ENCODE measurements at places on chromosomes 12 and 14.

GRCh38 chr14:21486640-21487087 is 9.7 kb downstream of the TOX4 start:
- no peak for DNase-seq

- no peak for DNase-seq
Measured at GRCh38 chr14:28879573-28879996, 113.0 kb downstream of the FOXG1 start.

DNA sequence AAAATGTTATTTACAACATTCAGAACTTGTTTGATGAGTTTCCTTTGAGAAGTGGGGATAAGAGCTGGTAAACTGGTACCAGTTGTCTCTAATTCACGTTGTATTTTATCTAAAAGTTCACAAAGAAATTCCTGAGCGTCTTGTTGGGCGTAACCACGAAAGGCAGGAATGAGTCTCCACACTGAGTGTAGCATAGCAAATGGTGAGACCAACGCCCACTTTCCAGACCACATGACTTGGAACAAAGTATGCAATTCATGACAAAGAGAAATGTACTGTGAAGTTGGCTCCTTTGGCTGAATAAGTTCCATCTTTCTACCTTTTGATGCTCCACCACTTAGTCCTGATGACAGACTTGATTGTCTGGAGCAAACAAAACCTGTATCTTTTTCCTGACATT is 18.4 kb downstream of the USP44 start:
- no peak for DNase-seq

DNA sequence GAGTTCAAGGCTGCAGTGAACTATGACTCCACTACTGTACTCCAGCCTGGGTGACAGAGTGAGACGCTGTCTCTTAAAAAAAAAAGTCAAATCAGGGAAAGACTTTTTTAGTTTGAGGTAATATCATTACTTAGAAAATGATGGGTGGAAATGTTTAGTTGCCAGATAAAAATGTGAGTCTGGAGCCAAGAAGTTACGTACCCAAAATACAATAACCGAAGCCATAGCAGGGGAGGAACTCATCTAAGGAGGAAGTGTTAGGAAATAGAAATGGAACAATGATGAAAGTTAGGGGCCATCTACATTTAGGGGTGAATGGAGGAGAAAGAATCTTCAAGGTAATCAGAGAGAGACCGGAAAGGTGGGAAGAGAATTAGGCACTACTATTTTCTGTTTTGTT is 98.8 kb downstream of the DACT1 start:
- no peak for DNase-seq

- no peak for DNase-seq
Measured at GRCh38 chr12:45425426-45425825, 209.5 kb downstream of the ANO6 start.

DNA sequence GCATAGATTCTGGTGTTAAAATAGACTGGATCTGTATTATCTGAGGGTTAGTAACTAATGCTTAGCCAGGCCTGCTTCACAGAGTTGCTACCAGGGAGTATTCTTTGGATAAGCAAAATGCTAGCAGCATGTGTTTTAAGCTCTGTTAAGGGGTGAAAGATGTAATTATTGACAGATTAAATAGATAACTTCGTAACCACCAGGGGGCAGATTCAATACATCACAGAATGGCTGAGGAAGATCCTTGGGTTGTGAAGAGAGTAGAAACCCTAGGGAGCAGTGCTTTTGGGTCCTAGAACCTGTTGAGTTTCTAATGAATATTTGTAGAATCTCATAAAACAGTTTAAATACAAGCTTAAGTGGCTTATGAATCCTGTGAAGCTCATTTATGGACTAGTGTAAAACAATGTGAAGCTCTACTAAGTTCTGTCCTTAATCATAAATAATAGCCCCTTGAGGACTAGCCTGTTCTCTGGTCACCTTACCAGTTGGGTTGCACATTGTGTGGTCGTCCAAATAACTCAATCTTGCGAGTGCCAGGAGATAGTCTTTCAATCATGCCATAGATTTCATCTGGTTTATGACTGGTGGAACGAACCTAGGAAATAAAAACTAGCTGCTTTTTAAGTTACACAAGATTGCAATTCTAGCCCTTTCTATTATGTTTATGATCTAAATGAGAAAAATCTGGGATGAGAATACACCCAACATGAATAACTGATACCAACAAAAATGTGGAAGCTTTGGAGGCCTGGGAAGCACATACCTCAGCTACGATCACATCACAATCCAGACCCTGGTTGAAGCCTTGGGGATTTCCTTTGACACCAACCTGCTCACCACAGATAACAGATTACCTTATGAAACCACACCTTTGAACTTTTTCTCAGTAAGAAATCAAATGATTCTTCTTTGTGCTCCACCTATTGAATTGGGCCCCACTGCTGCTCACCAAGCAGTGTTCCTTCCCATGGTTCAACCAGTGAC is 12.3 kb downstream of the METTL3 start:
- peak; percentile 35 for DNase-seq

GRCh38 chr12:119829439-119829838 is 47.7 kb downstream of the CIT start:
- no peak for DNase-seq

DNA sequence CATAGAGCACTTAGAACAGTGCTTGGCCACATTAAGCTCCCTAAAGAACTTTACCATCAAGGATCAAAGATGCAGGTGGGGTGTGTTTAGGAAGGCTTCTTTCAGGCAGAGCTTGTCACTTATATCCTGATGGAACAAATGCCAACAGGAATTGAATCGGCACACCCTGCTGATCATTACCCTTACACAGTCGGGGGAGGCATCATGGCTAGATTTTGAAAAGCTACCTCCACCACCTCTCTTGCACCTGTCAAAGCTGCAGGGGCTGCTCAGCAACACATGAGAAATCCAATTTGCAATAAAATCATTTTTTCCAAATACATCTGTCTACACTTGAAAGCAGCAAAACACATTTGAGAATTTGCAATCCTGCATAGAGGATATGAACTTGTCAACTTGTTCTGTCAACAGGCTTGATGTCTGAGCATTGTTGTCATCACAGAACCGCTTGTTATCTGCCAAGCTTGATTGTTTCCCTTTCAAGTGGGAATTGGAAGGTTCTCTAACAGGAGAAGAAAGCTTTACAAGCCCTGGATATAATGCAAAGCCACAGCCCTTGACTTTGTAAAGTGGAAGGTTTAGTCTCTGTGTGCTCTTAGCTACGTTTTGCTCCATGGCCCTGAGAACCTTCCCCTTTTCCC is 24.6 kb upstream of the TRIM9 start:
- peak; percentile 29 for DNase-seq

DNA sequence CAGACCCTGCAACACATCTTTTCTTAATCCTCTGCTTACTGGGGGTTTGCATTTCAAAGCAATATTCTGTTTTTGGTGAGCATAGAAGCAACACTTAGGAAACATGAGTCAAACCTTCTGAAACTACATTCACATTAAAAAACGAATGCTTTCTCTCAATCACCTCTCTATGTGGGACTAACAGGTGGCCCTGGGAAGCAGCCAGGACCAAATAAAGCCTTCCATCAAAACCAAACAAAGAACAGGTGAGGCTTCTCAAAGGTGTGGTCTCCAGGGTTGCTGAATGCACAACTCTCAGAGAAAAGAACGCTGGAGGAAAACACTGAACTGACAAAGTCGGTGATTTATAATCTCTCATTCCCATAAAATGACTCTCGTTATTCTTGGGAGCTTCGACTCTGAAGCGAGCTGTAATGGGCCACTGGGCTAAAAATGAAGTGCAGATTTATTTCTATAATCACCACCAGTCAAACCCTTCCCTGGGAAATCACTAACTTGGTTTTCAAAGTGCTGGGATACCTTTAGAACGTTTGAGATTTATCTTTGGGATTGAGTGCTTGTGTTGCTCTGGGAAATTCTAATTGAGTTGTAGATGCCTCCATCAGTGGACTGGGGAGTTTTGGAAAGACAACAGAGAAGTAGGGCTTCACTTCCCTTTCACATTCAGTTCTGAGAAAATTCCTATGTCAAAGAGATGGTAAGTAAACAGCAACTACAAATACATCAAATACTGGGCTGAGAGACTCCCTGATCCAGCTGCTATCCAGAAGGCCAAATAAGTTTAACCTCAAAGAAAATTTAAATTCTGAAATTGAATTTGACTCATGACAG is 262.0 kb upstream of the TMPO start:
- DNase-seq, result no peak

GRCh38 chr14:73924337-73924736 is 25.6 kb downstream of the FAM161B start:
- no peak for DNase-seq
